ENCODE measurements at places on chromosomes 4 and X. TPM values are rescaled to one million over a fixed set of nuclear protein-coding genes. Genes with fewer than 3 reads are reported as not detected.

Gene NEUROG2
- total RNA-seq: 0.09 TPM

Gene NMU
- 43.5 TPM for total RNA-seq

Gene FAM47E
- 1.4 TPM for total RNA-seq

Gene LANCL3
- total RNA-seq: 0.55 TPM

Gene GYPB
- not detected for total RNA-seq

Gene ZNF157
- 1.7 TPM for total RNA-seq

DNA sequence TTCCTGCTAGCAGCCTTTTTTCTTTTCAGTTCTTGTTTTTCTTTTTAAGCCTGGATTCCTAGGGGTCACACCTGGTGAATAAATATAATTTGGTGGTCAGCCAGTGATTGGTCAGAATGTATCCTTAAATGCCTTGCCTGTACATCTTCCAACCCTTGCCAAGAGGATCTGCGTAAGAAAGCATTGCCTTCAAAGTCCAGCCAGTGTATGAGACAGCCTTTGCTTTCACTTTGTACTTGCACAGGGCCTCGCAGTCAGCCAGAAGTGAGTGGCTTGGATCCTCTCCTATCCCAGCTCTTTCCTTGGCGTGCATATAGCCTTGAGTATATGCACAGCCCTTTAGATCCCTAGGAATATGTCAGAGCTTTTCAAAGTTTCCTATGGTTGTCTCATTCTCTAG lies 22.2 kb downstream of the KANTR start:
- no peak for DNase-seq

- no peak for DNase-seq
Measured at GRCh38 chr4:146132445-146132844, 43.1 kb upstream of the LSM6 start.

- no peak for DNase-seq
Measured at GRCh38 chr4:167424341-167425256, 190.3 kb upstream of the SPOCK3 start.

GRCh38 chr4:150680651-150681050 lies 98.7 kb downstream of the MAB21L2 start:
- no peak for DNase-seq

DNA sequence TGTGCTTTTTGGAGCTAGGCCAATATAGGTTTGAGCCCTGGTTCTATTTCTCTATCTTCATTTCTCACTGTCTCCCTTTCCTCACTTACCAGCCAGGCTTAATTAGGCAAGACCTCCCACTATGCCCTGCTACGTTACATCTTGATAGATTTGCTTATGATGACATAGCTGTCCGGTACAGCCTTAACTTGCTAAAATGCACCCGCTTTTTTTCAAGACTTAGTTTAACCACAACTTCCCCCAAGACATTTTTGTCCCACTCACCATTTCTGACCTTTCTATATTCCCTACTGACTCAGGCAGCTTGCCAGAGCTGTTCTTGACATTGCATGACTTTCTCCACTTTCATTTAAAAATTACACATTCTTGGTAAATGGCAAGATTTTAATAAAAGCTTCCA lies 152.6 kb downstream of the MID1 start:
- DNase-seq: no peak

DNA sequence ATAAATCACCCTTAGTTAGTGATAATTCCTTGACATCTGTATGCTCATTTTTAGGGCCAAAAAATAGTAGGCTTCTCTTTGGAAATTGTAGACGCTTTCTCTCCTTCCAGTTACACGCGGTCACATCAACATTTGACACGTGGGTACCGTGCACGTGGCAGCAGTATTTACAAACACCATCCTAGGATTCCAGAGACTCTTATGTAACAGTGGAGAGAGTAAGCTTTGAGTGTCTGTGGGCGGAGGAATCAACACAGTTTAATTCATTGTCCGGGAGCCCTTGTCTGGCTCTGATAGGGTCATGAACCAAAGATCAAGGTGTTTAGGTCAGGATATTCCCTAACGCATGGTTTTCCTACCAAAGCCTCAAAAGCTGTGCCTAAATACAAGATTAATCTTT lies 12.2 kb downstream of the TET2 start:
- no peak for DNase-seq

- peak; percentile 45 for DNase-seq
Measured at GRCh38 chr4:24809376-24809775, 14.0 kb downstream of the SOD3 start.

DNA sequence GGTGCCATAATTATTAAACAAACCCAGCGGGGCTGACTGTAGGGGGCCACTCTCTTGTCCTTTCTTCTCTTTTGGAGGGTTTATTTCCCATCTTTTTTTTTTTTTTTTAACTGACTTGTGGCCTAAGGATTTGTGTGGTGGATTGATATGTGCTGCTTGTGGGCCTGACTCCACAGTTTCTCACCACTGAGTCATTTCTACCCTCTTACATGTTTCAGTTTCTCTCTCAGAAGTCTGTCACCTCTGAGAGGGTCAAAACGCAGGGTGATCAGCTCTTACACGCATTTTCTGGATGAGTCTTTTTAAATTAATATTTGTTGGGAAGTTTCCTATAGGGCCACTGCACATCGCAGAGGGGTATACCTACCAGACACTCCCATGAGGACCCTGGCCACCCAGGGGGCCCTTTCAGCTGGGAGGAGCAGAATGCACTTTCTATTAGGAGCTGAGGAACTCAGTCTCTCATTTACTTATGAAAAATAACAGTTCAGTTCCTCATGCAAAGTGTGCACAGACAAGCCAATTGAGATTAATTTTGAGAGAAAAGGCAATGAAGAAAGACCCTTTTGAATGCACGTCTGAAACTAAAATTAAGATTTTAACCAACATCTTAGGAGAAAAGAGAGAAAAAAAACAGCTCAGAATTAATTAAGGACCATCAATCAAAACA lies 407.9 kb downstream of the TECRL start:
- DNase-seq: no peak

DNA sequence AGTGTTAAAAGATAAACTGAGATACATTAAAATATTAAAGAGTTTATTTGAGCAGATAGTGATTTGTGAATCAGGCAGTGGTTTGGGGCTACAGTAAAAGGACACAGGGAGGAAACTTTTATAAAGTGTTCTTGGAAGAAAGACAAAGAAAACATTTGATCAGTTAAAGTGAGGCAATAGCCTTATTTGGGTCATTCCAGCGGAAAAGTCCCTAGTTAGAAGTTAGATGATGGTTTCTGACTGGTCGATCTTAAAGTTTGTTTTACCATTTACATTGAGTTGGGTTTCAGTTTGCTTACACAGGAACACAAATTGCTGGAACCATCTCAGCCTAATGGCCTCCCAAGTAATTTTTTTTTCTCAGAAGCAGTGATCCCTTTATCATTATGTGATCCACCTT lies 69.7 kb downstream of the PPP1R2C start:
- no peak for DNase-seq

GRCh38 chr4:181659202-181659601 lies 584.0 kb upstream of the TENM3 start:
- no peak for DNase-seq

GRCh38 chr4:98289375-98289774 lies 28.2 kb downstream of the RAP1GDS1 start:
- no peak for DNase-seq

- DNase-seq: no peak
Measured at GRCh38 chr4:163606896-163607691, 112.6 kb downstream of the TMA16 start.

GRCh38 chr4:140800666-140801065 lies 44.5 kb upstream of the TBC1D9 start:
- DNase-seq: no peak

- DNase-seq: no peak
Measured at GRCh38 chr4:118759481-118759880, 74.3 kb downstream of the METTL14 start.

DNA sequence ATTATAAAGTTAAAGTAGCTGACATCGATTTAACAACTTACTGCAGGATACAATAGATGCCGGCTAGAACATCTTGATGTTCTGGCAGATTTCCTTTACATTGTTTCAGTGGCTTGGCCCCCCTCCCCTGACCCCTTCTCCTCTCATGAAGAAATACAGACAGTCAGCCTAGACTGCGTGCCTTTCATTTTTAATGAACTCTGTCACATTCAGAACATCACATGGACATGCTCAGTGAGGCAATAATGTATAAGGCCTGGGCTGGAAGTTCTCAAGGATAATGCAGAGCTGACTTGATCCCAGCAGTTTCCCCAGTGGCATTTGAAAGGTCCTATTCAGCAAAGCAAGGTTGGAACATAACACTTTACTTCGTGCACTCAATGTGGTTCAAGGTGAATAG lies 239.2 kb downstream of the ANK2 start:
- no peak for DNase-seq

- DNase-seq: no peak
Measured at GRCh38 chr4:12360391-12360790, 931.7 kb upstream of the HS3ST1 start.

GRCh38 chrX:68284281-68284904 lies 148.9 kb downstream of the OPHN1 start:
- no peak for DNase-seq

- DNase-seq: no peak
Measured at GRCh38 chrX:786441-786881, 155.9 kb downstream of the SHOX start.

DNA sequence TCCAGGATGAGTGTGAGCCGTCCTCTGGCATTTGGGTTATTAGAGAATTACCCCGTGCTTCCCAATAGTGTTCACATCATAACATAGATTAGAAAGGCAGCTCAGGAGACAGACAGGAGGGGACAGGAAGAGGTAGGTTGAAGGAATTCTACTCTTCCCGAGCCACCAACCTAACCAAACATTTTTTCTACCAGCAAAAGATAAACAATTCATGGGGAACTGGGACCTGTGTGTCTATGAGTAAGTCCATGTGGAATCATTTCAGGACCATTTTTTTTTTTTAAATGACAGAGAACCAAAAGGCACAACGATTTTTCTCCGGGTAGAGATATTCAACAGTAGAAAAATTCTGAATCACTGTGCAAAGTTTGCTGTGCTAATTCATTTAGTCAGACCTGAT lies 174.2 kb upstream of the ETNPPL start:
- no peak for DNase-seq

DNA sequence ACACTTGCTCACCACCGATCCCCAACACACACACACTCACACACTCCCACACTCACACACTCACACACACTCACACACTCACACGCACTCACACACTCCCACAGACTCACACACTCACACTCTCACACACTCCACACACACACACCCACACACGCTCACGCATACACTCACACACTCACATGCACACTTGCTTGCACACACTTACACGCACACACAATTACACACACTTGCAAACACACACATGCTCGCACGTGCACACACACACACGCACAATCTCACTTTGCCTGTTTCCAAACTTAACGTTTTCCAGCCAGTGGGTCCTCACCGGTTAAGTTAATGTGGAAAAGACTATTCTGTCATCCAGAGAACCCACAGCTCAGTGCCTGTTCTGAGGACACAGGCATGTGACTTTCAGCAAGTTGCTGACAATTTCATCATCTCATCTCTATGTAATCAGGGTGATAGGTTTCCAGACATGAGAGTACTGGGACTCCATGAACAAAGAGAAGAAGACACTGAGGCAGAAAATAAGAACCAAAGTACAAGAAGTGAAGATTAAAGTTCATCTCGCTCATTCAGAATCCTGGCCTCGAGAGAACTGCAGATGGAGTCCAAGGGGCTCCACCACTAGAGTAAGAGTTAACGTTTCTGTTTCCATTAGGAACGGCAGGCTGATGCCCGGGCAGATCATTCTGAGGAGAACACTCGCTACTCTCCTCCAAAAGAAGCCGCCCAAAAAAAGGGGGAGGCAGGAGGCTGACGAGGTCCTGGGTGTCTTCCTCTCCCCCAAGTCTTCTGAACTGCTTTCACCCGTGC lies 153.2 kb upstream of the FRG1 start:
- DNase-seq: no peak

DNA sequence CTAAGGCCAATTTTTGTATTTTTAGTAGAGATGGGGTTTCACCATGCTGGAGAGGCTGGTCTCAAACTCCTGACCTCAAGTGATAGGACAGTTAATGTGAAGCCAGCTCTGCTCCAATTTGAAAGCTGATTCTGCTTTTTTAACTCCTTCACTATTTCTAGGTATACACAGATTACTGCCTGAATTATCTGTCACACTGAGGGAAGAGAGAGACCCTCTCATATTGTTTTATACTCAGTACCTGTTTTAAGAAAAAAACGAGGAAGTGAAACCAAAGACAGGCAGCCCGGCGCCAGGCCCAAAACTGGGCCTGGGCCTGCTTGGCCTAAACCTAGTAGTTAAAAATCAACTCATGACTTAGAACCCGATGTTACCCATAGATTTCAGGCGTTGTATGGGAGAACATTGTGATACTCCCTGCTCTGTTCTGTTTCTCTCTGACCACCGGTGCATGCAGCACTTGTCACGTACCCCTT lies 1601.5 kb upstream of the PCDH10 start:
- no peak for DNase-seq
